Activated naive CD8-positive, alpha-beta T cell treated with anti-CD3 and anti-CD28 coated beads, Interleukin-2, amount 10 ng/mL, durations not matched to agents 7 days and 5 days (primary cell): ENCODE measurements at places on chromosomes 12 and 14.
A peak's percentile ranks its signal among the peaks of the same experiment; 100 is the strongest.

GRCh38 chr12:91142221-91142631 lies 30.9 kb upstream of the LUM start:
- peaks cover 2% of the 10 kb centered on the region for H3K27me3 ChIP-seq
- no peaks in the 10 kb centered on the region for H3K4me1 ChIP-seq
- H3K36me3 ChIP-seq = no peaks in the 10 kb centered on the region
- DNase-seq = no peak
- no peak overlapping the region for H3K4me3 ChIP-seq

DNA sequence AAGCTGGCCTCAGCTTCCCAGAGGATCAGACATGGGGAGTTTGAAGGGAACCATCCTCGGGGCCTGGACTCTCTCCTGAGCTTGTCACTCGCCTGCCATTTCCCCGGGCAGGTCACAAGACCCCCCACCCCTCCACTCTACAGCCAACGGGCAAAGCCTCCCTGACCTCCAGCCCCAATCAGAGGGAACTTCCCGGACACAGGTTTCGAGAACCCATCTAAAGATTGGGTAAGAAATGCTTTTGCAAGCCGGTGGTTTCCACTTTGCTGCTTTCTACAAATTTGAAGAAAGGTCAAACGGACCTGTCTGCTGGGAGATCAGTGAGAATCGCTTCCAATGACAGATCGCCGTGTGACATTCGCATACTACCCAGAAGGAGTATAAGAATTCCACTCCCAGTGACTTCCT lies 89.6 kb downstream of the SCARB1 start:
- peaks cover 16% of the 10 kb centered on the region for H3K27me3 ChIP-seq
- no peak for DNase-seq
- peak overlapping the region; percentile 67 for H3K4me3 ChIP-seq
- H3K27ac ChIP-seq = peak overlapping the region; percentile 74
- H3K36me3 ChIP-seq = peaks cover 2% of the 10 kb centered on the region

GRCh38 chr14:92552066-92552465 lies 38.5 kb downstream of the RIN3 start:
- no peak overlapping the region for H3K4me3 ChIP-seq
- H3K4me1 ChIP-seq = peaks cover 51% of the 10 kb centered on the region
- no peak for DNase-seq
- peak overlapping the region; percentile 28 for H3K27ac ChIP-seq
- H3K27me3 ChIP-seq = no peaks in the 10 kb centered on the region

DNA sequence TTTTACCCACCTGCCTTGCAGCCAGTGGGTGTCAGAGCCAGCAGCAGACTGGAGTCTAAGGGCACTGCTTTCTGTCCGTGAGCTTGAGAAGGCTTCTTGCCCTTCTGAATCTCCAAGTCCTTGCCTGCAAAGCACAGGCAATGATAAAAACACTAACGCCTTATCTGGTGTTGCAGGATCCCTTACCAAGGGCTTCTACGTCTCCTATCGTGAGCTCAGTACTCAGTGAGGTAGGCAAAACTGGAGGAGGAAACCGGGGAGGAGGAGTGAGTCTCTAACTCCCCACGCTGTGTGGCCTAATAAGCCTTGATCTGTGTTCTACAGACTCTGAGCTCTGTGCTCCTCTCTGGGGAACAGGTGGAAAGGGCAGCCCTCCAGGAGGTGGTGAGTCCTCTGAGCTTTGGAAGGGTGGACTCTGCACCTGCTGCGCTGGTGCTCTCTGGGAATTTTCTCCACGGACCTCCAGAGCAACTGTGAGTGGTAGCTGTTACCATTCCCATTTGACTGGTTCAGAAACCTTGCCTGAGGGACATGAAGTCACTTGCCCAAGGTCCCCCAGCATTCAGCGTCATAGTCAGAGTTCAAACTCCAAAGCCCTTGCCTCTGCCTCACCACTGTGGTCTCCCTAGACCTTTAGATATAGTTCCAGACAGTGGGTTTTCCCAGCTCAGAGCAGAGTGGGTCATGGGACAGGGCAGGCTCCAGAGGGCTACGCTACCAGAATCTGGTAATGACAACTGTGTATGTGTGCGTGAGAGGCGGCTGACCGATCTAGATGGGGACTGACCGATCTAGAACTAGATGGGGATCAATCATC lies 7.0 kb upstream of the MARK3 start:
- peaks cover 3% of the 10 kb centered on the region for H3K4me1 ChIP-seq
- peaks cover 14% of the 10 kb centered on the region for H3K27me3 ChIP-seq
- H3K27ac ChIP-seq = no peak overlapping the region
- no peak overlapping the region for H3K4me3 ChIP-seq
- DNase-seq = no peak

- no peaks in the 10 kb centered on the region for H3K4me1 ChIP-seq
- H3K36me3 ChIP-seq = no peaks in the 10 kb centered on the region
- peaks cover 16% of the 10 kb centered on the region for H3K27me3 ChIP-seq
- H3K4me3 ChIP-seq = no peak overlapping the region
- no peak overlapping the region for H3K27ac ChIP-seq
- no peak for DNase-seq
Observed at GRCh38 chr12:46921048-46921763, 95.4 kb upstream of the SLC38A4 start.

DNA sequence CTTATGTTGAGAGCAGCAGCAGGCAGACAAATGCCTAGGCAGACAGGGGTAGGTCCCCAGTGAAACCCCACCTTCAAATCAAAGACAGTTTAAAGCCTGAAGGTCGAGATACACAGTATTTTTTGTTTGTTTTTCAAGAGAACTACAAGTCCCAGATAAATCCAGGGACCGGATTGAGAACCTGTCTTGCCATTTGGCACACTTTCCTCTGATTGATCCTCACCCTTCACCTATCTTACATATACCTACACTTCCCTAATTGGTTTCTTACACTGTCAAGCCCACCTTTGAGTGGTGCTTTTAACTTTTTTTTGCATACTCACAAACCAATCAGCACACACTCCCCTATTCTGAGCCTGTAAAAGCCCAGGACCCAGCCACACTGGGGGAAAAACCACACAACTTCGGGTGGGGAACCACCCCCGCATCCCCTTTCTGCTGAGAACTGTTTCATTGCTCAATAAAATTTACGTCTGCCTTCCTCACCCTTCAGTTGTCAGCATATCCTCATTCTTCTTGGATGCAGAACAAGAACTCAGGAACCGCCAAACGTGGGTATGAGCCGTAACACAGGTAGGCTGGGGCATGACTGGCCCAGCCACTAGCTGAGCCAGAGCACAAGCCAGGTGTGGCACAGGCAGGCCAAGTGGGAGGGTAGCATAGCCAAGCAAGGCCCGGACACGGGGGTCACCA lies 11.1 kb downstream of the DICER1 start:
- no peaks in the 10 kb centered on the region for H3K27me3 ChIP-seq
- no peak overlapping the region for H3K27ac ChIP-seq
- peaks cover 30% of the 10 kb centered on the region for H3K36me3 ChIP-seq
- peaks cover 24% of the 10 kb centered on the region for H3K4me1 ChIP-seq
- no peak overlapping the region for H3K4me3 ChIP-seq
- no peak for DNase-seq

DNA sequence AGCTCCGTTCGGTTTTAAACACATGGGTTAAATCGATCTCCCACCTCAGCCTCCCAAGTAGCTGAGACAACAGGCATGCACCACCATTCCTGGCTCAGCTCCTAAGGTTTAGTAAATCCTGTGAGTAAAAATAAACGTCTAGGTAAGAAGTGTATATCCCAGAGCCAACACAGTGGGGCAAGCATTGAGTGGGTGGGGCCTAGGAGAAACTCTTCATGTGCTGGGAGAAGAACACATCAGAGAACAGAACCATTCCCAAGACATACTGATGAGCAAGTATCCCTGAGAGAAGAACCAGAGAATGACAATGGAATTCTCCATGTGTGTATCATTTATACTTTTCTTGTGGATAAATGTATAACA lies 86.3 kb downstream of the SEC23A start:
- no peaks in the 10 kb centered on the region for H3K4me1 ChIP-seq
- no peak overlapping the region for H3K4me3 ChIP-seq
- no peak overlapping the region for H3K27ac ChIP-seq
- DNase-seq = no peak
- no peaks in the 10 kb centered on the region for H3K36me3 ChIP-seq

- DNase-seq = no peak
- H3K4me1 ChIP-seq = peaks cover 2% of the 10 kb centered on the region
- H3K27ac ChIP-seq = no peak overlapping the region
- peaks cover 7% of the 10 kb centered on the region for H3K36me3 ChIP-seq
Observed at GRCh38 chr12:22447223-22447622, 97.1 kb downstream of the C2CD5 start.
